Activated CD8-positive, alpha-beta memory T cell treated with anti-CD3 and anti-CD28 coated beads, Interleukin-2, amount 50 U/mL, for 4 hours (primary cell): ENCODE measurements at places on chromosomes 6 and 20.

DNA sequence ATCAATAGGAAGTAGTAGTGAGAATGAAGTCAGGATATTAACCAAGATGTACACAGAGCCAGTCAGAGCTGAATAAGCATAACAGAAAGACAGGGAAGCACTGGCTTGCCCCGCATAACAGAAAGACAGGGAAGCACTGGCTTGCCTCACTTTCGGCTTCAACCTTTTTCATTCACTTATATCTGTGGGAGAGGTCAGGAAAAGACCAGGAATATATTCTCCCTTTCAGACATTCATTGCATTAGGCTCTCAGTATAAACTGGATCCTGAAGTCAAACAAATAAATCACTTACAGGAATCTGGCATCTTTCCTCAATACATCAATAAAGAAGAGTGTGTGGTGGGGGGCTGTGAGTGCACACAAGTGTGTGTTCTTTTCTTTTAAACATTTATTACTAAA lies 437.6 kb downstream of the C6orf118 start:
- DNase-seq: no peak

DNA sequence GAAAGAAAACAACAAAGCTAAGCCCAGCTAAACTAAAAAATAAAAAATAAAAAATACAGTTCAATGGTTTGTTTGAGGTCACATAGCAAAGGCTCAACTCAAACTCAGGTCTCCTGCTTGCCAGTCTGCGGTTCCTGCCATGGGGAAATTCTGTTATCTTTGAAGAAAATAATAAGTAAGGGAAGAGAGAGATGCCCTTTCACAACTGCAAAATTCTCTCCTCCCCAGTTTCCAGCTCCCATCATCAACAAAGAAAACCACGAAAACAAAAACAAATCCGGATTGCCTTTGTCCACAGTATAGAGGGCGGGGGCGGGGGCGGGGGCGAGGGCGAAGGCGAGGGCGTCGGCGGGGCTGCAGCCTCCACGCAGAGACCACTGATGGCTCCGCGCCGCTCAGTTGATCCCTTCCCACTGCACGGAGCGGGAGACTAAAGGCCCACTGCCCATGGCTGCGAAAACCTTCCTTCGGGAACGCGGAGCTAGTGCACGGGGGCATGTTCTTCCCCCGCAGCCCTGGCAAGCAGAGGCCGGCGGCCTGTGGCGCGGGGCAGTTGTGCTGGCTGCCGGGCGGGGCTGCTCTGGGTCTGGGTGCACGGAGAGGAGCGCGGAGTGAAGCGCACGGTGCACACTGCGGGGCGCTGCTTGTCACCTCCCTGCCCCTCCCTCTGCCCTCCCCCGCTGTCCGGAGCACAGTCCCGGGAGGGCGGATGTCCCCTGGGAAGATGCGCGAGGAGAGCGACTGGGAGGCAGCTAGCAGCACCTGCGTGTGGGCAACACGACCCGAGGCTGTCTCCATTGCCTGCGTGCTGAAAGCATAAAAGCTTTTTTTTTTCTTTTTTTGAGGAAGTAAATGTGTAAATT lies 54.1 kb upstream of the TPD52L1 start:
- no peak for DNase-seq

GRCh38 chr20:20683020-20683419 lies 29.4 kb downstream of the RALGAPA2 start:
- no peak for DNase-seq

- DNase-seq: no peak
Measured at GRCh38 chr6:142932889-142933288, 12.1 kb downstream of the HIVEP2 start.

GRCh38 chr20:10522328-10522727 lies 87.2 kb downstream of the SLX4IP start:
- no peak for DNase-seq

- DNase-seq: no peak
Measured at GRCh38 chr6:31070711-31071197, 41.6 kb downstream of the C6orf15 start.

DNA sequence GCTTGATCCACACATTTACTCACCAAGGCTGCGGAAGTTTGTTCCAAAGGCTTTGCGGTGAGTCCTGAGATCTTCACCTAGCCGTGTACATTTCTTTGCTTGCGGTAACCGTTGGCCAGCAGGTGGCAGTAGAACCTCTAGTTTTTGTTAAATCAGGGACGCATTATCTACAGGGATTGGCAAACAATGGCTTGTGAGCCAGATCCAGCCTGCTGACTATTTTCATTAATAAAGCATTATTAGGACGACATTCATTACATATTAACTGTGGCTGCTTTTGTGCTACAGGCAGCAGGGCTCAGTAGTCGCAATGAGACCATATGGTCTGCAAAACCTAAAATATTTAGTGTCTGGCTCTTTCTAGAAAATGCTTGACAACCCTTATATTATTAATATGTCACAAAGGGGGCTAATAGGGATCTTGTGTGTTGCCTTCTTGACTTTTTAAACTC lies 174.1 kb downstream of the DOK5 start:
- peak; percentile 53 for DNase-seq

DNA sequence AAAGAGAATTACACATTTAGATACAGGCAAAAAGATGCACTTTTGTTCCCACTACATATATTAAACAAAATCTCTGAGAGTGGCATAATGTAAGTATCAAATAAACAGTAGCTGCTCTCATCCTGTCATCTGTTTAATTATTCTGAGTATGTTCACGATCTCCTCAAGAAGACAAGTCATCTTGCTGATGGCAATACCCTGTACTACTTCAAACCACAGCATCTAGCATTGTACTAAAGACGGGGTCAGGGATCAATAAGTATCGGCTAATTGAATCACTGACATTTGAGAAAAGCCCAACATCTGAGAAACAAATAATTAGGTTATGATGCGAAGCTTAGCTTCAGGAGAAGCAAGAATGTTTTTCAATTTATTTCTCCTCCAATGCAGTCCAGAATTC lies 175.1 kb downstream of the PTPRK start:
- DNase-seq: no peak

- peak; percentile 82 for DNase-seq
Measured at GRCh38 chr6:138109042-138109997, 2.1 kb upstream of the PERP start.

DNA sequence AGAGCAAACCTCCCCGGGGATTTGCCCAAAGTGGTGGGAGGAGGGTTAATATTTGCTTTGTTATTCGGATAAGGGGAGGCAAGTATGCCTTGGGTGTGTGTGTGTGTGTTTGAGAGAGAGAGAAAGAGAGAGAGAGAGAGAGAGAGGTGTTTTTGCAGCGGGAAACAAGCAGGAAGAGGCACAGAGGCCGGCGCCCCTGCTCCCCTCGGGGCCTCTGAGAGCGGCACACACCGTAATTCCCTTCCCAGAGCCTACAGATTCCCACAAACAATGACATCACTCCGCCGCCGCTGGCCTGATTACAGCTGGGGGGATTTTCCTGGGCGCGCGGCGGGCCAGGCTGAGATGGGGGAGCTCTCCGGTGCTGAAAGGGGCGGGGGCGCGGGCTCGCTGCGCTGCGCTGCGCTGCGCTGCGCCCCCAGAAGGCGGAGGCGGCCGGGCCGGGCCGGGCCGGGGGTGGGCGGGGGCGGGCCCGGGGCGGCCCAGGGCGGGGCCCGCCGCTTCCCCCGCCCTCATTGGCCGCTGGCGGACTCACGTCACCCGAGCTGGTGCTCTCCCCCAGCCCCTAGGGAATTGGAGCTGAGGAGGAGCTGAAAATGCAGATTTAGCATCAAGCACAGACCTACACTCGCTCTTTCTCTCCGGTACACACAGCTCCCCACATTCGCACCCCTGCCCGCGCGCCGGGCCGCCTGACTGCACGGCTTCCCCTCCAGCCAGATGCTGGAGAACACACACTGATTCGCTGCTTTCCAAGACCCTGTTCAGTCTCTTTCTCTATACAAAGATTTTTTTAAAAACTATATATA lies at the start of gene PCSK2:
Gene PCSK2, plus strand, starts transcription at position 631 of the 809 bp plus-strand sequence. CDS start 266 bp downstream, outside the sequence.
- DNase-seq: no peak
